NK-92 treated with Interleukin-12 subunit alpha and Interleukin-12 subunit beta, amount 100 ng/mL, for 24 hours (cell line): ENCODE measurements at places on chromosomes 6 and 20.

DNA sequence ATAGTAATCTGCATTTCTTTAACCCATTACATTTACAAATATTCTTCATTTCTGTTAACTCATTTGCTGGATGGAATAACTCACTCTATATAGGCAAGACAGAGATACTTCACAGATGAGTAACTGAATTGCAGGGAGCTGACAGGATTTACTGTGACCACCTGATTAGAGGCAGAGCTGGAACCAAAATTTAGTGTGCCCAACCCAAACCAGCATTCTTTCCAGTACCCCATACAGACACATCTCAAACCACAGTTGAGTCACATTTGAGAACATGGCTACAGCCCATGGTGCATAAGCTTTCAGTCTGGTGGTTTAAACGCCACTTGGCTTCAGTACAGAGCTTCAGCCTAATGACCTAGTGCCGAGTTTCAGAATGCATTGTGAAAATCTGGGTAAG lies 138.4 kb upstream of the TENT5A start:
- no peak for DNase-seq

DNA sequence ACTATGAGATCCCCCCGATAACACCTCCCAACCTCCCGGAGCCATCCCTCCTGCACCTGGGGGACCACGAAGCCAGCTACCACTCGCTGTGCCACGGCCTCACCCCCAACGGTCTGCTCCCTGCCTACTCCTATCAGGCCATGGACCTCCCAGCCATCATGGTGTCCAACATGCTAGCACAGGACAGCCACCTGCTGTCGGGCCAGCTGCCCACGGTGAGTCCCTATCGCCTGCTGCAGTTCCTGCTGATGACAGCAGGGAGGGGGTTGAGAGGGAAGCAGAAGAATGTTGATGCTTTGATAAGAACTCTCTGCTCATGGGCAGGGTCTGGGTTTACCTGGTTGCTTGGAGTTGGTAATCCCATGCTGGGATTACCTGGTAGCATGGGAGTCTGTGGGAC lies 91.9 kb downstream of the TOX2 start:
- no peak for DNase-seq

DNA sequence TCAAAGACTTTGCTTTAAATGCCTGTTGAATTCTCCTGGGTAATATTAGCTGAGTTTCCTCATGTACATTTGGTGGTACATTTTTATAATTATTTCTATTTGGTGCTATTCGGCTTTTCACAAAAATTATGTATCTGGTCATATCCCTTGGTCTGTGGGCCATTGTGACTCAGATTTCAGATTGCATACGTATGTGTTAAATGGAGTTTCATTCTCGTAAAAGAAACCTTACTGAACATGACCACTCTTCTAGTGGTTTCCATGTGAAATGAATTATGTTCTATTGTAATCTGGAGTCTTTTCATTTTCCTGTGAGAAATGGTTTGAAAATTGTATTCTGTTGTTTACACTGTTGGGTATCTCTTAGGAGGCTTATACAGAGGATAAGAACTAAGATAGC lies 386.2 kb upstream of the FLRT3 start:
- DNase-seq: no peak

DNA sequence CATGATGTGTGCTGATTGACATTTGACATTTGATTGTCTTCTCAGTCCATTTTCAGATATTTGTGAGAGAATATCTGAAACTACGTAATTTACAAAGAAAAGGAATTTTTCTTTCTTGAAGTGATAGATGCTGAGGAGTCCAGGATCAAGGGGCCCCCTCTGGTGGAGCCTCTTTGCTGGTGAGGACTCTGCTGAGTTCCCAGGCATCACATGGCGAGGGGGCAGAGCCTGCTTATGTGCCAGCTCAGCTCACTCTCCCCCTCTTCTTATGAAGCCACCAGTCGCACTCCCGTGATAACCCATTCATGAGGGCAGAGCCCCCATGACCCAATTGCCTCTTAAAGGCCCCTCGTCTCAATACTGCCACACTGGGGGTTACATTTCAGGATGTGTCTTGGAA lies 91.3 kb downstream of the RPP40 start:
- DNase-seq: no peak

DNA sequence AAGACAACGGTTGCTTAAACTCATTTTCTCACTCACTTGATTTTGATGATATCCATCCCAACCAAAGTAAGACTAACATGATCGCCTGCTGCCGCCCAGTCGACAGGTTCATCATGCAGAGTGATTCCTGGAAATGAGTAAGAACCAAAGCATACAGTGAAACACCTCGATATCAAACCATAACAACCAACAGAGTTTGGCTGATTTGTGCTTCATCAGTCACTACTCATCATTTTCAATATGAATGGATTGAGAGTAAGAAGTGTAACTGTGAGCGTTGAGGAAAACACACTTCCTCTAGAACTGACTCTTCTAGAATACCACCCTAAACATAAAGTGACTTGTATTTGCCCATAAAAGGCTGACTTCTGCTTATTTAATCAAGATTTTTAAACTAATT lies 29.2 kb upstream of the ALDH8A1 start:
- DNase-seq: no peak

- DNase-seq: no peak
Measured at GRCh38 chr6:89032599-89032998, 48.0 kb upstream of the PNRC1 start.

GRCh38 chr20:32509639-32510066 lies 75.5 kb downstream of the NOL4L start:
- peak; percentile 25 for DNase-seq

- no peak for DNase-seq
Measured at GRCh38 chr6:89758830-89759229, 60.8 kb downstream of the MDN1 start.

DNA sequence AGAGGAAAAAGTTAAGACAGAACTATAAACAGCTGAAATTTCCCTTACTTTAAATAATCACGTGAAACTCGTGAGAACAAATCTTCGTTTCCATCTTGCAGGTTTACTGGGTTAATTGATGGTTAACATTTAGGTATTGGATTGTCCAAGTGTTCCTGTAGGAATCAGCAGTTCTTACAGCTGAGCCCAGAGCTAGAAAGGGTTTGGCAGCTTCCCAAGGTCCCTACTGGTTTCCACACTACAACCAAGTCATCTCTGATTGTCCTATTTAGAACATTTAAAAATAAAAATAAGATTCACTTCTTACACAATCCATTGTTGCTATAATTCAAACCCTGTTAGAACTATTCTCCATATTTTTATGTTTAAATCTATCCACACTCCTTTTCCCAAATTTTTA lies 15.8 kb downstream of the MPC1 start:
- DNase-seq: no peak

DNA sequence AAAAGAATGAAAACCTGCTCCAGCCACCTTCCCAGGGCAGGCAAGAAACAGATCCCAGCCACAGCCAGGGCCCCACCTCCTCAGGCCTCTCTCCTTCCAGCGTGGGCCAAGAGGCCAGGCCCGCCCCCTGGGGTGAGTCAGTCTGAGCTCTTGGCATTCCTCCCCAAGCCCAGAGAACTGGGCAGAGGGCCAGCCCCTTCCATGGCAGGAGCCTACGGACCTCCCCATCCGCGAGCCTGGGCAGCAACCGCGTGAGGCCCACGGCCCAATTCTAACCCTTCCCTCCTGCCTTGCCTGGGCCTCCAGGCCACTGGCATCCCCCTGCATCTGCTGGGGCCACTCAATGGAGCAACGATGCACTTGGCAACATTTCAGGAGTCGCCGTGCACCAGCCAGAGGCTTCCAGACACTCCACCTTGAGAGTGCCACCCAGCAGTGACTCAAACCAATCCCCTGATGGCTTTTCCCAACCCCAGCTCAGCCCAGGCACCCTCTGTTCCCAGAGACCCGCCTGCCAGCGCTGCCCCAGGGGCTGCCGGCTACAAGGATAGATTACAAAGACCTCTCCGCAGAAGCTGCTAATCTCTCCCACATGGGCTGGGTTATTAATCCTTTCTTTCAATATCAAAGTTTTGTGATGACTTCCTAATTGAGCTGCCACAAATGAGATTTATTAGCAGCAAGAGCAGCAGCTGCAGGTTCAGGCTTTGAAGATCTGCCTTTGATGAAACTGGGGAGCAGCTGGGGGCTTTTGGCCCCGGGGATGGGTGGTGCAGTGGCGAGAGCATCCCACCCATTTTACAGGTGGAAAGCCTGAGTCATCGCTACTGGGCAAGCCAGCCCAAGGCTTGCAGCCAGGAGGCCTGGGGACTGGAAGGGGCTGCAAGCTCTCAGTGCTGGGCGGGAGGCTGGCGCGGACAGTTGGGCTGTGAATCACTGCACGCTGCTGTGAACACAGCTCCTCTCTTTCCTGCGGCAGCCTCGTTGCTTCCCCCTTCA lies 85.7 kb downstream of the NFATC2 start:
- DNase-seq: peak; percentile 12

DNA sequence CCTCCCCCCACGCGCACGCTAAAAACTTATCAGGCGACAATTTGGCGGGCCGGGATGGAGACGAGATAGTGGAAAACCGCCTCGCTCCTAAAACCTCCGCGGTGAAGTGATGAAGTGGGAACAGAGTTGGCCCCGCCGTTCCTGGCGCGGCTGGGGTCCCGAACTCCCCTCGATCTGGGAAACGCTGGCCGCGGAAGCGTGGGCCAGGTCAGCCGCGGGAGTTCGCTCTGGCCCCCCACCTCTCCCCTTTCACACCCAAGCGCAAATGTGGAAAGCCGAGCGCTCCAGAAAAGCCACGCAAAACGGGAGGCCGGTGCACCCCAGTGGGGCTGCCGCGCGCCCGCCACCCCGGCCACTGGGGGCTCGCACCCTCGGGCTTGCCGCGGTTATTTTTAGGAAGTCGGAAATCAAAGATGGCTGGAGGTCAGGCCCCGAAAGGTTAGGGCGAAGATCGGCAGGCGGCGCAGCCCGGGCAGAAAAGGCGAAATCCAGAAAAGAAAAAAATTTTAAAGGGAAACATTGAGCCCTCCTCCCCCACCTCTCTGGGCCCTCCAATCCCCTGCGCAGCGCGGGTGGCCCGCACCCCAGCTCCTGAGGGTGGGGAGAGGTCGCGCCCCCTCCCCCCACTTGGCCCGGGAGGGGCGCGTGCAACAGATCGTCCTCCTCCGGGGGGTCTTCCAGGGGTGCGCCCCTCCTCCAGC lies 1.0 kb downstream of the SALL4 start:
- DNase-seq: no peak

- no peak for DNase-seq
Measured at GRCh38 chr20:63572071-63572787, 1.8 kb downstream of the HELZ2 start.

DNA sequence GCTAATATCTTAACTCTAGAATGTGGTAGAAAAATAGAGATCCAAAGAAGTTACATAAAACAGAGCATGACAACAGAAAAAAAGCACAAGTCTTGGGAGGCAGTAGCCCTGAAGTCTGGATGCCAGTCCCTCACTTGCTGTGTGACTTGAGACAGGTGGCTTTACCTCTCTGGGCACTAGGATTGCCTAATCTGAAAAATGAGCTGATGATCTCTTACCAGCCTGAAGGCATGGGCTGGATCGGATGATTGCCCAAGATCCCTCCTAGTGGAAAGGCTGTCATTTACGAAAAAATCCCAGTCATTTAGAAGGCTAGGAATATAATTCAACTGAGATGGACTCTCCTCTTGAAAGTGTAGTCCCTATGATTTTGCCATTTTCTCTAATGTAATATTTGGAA lies 10.9 kb upstream of the GCM1 start:
- DNase-seq: no peak

DNA sequence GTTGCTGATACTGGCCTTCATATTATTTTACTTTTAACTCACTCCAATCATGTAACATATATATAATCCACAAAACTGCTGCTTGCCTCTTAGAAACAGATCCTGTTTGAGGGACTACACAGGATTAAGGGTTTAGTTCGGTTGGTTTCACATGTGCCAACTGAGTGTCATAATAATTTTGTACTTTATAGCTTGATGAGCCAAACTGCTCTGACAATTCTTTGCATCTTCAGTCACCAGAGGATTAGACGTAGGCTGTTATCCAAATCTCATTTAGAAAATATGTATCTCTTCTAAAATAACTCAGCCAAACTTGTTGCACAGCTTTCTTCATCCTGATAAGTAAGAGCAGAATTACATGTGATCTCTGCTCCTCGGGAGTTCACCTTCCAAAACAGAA lies 643.6 kb upstream of the PTCHD4 start:
- no peak for DNase-seq

DNA sequence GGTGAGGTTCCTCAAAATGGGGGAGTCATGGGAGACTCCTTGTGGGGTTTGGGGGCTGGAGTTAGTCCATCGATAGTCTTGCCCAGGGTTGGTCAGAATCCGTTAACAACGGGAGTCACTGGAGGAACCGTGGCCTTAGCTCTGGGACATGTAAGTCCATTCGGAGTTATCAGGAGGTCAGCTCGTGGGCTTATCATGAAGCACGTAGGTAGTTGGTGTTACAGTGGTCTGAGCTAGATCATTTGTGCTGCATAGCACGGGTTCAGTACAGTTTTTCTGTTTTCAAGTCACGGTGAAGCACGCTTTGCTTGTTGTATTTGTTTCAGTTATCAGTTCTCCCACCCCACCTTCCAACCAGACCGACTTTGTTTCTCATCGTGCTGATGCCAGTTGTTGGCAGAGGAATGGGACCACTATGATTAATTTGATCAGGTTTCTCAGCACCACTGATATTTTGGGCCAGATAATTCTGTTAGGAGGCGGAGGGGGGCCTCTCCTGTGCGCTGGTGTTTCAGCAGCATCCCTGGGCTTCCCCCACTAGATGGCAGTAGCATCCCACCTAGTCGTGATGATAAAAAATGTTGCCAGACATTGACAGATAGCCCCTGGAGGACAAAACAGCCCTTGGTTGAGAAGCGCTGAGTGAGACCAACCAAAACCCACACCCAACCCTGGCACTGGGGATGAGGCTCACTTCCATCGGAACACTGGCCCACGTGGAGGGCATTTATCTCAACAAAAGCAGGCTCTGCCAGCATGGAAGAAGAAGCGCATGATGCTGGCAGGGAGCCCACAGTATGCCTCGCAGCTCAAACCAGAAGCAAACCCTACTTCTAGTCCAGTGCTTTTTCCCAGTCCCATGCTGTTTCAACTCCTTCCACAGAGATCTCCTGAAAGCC lies 2.2 kb upstream of the APMAP start:
- peak; percentile 56 for DNase-seq

DNA sequence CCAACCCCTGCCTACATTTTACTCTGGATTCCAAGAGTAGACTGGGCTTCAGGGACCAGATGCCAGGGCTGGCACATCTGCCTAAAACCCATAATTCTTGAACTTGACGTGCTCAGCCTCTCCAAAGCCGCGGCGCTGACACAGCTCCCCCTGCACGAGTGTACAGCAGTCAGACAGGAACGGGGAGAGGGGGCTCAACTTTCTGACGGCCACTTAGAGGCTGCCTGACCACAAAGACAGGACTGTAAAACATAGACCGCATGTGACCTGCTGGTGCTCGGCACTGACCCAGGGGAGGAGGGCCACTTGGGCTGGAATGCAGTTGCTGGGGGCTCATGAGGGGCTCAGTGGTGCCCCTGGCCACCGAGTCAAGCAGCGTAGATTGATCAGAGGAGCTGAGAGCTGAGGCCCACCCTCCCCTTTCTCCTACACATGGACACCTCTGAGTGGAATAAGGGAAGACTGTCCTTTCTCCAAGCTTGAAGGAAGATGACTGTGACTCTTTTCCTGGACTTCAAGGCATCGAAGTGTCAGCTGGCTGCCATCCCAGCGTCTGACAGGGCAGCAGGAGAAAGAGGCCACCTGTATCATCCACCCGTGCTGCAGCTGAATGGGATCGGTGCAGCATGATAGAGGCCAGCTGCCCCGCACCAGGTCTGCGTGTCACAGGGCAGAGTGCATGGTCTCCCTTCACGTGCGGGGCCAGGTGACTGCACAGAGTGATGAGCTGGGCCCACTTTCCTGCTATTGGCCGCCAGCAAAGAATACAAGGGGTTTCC lies 171.3 kb upstream of the AGPAT4 start:
- no peak for DNase-seq

- no peak for DNase-seq
Measured at GRCh38 chr6:105896052-105896820, 189.9 kb upstream of the PRDM1 start.
